ENCODE measurements at places on chromosomes 5 and 9. TPM values are rescaled to one million over a fixed set of nuclear protein-coding genes. Genes with fewer than 3 reads are reported as not detected.

DNA sequence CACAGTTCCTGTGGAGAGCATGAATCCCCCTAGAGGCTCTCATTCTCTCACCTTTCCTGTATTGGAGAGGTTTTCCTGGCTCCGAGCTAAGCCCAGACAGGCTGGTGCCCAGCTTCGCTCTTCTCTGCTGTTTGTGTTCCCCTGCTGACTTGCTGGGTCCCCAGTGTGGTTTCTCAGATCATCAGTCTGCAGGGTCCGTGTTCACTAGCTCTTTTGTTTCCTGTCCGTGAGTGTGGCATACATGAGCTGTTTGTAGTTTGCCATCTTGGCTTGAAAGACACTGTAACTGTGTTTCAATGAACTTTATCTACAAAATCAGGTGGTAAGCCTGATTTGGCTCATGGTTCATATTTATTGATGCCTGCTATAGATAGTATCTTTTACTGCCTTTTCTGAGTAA is 23.8 kb downstream of the LOX start:
- H3K36me3 ChIP-seq: peaks cover 2% of the 10 kb centered on the region
- no peaks in the 10 kb centered on the region for H3K4me1 ChIP-seq
- H3K4me3 ChIP-seq: no peak overlapping the region
- no peak for DNase-seq
- H3K27ac ChIP-seq: no peak overlapping the region
- no peaks in the 10 kb centered on the region for H3K27me3 ChIP-seq

DNA sequence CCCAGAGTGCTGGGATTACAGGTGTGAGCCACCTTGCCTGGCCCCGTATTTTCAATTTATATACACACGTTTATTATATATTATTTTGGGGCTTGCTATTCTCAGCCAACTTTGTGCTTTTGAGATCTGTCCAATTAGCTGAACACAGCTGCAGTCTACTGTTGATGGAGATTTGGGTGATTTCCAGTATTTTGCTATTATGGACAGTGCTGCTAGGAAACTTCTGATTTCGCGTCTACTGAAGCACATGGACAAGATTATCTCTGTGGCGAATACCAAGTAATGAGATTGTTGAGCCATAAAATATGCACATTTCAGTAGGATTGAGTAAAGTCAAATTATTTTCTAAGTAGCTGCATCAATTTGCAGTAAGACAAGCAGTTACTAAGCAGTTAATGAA is 1731.2 kb upstream of the CDH6 start:
- H3K4me3 ChIP-seq: no peak overlapping the region
- H3K27me3 ChIP-seq: no peaks in the 10 kb centered on the region
- no peaks in the 10 kb centered on the region for H3K36me3 ChIP-seq
- no peak overlapping the region for H3K27ac ChIP-seq
- H3K4me1 ChIP-seq: no peaks in the 10 kb centered on the region

ENC1 gene
- 0.70 TPM for total RNA-seq

OR1J4 gene
- 0.40 TPM for total RNA-seq

CD180 gene
- 0.05 TPM for total RNA-seq

SPINK7 gene
- not detected for total RNA-seq

GRCh38 chr5:9545992-9546851 is at the start of gene SEMA5A:
SEMA5A (minus strand) TSS chr5:9546075; CDS start chr5:9379946, 166,129 bp downstream.
- peaks cover 7% of the 10 kb centered on the region for H3K4me1 ChIP-seq
- no peak within 1 kb of the TSS for H3K27ac ChIP-seq
- peak within 1 kb of the TSS; percentile 50 for H3K4me3 ChIP-seq
- peak; percentile 57 for DNase-seq
- H3K27me3 ChIP-seq: peaks cover 34% of the 10 kb centered on the region

- peaks cover 11% of the 10 kb centered on the region for H3K4me1 ChIP-seq
- peak overlapping the region; percentile 99 for H3K4me3 ChIP-seq
- peak; percentile 26 for DNase-seq
- peak overlapping the region; percentile 93 for H3K27ac ChIP-seq
- no peaks in the 10 kb centered on the region for H3K27me3 ChIP-seq
- H3K36me3 ChIP-seq: peaks cover 11% of the 10 kb centered on the region
These were observed 15.4 kb downstream of the CCL28 start for GRCh38 chr5:43396762-43397304.

DNA sequence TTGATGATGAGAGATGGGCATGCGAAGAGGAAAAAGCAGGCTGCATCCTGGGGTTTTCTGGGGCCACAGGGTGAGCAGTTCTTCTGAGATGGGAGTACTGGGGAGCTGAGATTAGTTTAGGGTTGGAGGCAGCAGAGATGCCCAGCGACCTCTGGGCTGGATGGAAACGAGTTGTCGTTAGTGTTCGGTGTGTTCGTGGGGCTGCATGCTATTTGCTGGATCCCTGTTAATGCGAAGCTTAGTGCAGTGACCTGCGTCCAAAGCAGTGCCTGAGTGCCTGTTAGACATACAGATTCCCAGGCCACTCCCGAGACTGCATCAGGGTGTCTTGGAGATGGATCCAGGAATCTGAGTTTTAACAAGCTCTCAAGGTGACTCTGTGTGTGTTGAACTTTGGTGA is 201.3 kb downstream of the CACNA1B start:
- H3K4me1 ChIP-seq: no peaks in the 10 kb centered on the region
- no peak for DNase-seq
- H3K36me3 ChIP-seq: peaks cover 11% of the 10 kb centered on the region
- H3K27me3 ChIP-seq: peaks cover 55% of the 10 kb centered on the region
- H3K4me3 ChIP-seq: no peak overlapping the region

DNA sequence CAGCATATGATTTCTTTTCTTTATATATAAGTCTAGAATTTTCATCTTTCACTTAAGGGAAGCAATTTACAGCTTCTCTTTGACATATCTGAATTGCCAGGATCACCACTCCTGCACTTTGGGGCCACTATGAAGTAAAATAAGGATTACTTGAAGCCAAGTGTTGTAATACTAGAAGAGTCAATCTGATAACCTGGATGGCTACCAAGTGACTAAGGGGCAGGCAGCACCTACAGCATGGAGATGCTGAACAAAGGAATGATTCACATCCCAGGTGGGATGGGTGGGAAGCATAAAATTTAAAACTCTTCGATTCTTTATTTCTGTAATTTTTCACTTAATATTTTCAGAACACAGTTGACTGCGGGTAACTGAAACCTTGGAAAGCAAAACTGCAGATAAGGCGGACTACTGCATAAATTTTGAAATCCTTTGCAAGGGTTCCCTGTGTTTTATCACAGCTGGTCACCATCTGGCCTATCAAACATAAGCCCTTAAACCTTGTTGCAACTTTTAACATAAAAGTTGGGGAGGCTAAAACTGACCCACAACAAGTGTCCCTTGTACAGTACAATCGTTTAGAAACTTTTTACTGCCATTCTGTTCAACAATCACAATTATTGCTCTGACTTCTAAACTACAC is 31.2 kb downstream of the NR3C1 start:
- peaks cover 46% of the 10 kb centered on the region for H3K4me1 ChIP-seq
- DNase-seq: no peak

- H3K36me3 ChIP-seq: peaks cover 2% of the 10 kb centered on the region
- peaks cover 39% of the 10 kb centered on the region for H3K4me1 ChIP-seq
- H3K27me3 ChIP-seq: no peaks in the 10 kb centered on the region
- H3K27ac ChIP-seq: peak overlapping the region; percentile 94
- no peak for DNase-seq
These were observed 2.3 kb upstream of the SMIM33 start for GRCh38 chr5:139468421-139468931.

Measured in T-helper 17 cell (primary cell).